ENCODE measurements at places on chromosomes 1 and 21.

DNA sequence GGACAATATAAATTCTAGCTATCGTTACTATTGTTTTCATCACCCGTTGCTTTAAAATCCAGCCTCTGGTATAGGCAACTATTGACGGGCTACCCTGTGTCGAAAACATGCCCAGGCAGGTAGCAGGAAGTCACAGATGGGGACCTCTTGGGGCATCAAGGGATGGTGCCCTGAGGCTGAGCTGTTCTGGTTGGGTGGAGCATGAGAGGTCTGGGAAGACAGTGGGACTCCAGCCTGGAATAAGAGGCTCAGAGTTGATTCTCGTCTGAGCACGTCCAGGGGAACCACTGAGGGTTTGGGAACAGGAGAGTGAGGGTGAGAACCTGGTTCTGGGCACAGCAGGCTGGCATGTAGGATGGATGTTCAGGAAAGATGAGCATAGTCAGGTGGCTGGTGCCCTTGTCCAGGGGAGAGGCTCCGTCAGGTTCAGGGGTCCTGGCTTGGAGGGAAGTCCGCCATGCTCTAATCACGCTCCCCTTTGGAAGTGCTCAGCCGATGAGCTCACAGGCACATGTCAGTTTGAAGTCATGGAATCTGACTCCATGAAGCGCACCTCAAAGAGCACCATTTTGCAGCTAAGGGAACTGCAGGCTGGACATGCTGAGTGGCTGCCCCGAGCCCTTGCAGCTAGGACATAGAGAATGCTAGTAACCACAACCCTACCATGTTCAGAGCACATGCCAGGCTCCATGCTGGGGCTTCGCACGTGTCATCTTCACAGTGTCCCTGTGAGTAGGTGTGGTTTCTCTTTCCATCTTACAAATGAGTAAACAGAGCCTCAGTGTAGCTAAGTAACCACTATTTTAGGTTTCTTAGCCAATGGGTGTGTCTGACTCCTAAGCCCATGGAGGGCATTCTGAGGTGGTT is 21.0 kb downstream of the PCSK9 start:
- DNase-seq: no peak

- no peak for DNase-seq
Observed at GRCh38 chr1:167746013-167746672, 24.4 kb downstream of the MPZL1 start.

- no peak for DNase-seq
Observed at GRCh38 chr1:24362982-24363614, 43.9 kb downstream of the GRHL3 start.

DNA sequence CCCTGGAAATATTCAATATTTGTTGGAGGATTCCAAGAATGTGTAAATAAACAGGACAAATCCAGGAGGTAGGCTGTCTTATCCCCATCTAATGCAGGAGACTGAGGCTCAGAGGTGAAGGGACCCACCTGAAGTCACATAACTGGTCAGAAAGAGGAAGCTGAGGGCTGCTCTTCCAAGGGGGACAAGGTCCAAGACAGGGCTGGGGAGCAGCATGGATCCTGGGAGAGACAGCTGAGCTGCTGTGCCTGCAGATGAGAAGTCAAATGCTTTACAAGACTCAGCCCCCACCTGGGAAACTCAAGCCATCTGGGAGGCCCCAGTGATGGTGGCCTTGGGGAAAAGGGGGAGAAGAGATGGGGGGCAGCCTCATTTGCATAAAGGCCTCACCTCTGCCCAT is 224.4 kb downstream of the PTPRU start:
- DNase-seq: no peak

- DNase-seq: no peak
Observed at GRCh38 chr1:235021815-235022214, 106.8 kb downstream of the TOMM20 start.

GRCh38 chr1:38114241-38115026 is 67.8 kb upstream of the POU3F1 start:
- DNase-seq: no peak

DNA sequence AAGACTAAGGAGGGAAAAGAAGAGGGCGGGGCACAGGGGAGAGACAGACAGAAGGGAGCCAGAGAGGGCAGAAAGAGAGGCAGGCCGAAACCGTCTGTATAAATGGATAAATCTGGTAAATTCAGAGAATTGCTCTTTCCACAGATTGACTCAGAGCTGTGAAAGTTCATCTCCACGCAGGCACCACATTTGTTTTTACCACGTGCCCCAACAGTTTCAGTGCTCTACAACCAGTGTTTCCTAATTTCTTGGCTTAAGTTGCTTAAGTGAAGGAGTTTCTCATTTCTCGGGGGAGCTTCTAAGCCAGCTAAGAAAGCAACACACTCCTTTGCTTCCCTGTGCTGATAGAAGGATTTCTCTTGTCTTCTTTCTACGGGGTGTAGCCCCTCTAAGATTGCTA is 87.1 kb downstream of the ENAH start:
- DNase-seq: no peak

DNA sequence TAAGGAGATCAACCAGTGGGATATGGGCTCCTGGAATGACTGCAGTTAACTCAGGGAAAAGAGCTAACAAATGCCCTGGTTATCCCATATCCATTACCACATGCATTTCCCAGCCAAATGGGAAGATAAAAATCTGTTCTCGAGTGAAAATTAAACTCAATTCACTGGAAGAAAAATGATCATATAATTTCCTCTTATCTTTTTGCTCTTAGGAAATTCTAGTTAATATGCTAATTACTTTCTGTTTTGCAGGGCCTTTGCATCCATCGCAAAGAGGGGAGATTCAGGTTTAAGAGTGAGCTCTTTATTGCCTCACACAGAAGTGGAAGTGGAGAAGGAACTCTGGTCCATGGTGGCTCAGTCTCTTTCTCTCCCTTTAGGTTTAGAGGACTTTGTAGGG is 3.9 kb upstream of the IL24 start:
- DNase-seq: no peak

GRCh38 chr1:52359676-52360594 is 6.1 kb downstream of the CC2D1B start:
- DNase-seq: no peak

DNA sequence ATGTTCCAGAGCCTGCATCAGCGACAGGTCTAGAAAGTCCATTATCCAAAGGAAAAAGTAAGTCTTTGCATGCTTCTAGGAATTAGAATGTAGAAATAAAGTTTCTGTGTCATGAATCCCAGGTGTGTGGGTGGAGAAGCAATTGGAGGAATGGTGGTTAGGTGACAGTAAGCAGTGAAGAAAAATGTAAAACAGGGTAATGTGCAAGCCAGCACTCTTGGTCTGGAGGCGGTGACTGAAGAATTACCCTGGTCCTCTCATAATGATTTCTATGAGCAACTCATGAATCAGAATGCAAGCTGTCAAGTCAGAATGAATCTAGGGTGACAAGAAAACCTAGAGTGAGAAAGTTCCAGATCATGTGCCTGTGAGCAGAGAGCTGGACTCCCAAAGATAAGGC is 33.6 kb downstream of the PLPPR4 start:
- no peak for DNase-seq

GRCh38 chr1:32201011-32201855 is 838 bp downstream of the CCDC28B start:
- DNase-seq: peak; percentile 70

DNA sequence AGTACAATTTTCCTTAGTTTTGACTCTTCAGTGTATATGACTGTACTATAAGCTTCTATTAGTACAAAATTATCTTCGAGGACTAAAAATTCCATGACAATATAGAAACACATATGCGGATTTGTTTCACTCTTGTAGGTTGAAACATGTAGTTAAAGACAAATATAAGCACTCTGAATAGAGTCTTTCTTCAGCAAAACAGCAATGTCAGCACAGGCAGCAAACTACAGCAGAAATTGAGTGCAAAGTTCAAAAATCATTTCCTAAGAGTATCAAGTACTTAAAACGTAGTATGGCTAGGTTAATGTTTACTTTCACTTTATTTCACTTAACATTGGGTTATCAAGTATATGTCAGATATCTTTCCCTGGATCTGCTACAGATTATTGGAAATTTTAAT is 106.7 kb downstream of the FAF1 start:
- DNase-seq: no peak

DNA sequence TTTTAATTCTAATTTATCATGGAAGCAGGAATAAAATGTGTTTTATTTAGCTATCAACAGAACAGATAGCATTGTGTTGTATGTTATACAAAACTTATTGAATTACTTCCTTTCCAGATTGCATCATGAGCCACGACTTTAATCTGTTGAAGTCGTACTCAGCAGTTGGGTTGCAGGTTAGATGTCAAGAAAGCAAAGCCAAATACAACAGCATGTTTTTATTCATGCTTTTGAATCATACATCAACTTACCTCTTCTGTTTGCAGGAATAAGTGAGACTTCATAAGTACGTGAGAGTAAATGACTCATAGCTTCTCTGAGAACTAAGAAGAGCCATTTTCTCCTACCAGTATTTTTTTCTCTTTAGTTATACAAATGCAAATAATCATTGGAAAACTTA is 110.8 kb upstream of the ADGRL4 start:
- no peak for DNase-seq

DNA sequence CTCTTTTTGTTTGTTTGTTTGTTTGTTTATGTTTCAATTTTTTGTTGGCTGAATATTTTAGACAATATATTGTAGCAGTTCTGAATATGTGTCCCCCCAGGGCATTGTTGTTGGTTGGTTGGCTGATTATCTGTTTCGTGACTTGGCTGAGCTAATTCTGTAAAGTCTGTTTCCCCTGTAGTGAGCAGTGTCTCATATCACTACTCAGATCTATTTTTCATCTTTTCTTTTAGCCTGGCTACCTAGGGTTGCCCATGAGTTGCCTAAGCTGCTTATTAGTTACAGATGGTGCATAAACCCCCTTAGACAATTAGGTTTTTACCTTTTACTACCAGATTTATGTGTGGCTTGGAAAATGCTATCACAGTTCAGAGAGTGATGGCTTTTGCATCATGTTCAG is 32.3 kb downstream of the CFAP57 start:
- no peak for DNase-seq

GRCh38 chr1:28510970-28511440 is 5.2 kb downstream of the RCC1 start:
- no peak for DNase-seq

- DNase-seq: no peak
Observed at GRCh38 chr1:153934746-153935145, 11.8 kb downstream of the DENND4B start.

DNA sequence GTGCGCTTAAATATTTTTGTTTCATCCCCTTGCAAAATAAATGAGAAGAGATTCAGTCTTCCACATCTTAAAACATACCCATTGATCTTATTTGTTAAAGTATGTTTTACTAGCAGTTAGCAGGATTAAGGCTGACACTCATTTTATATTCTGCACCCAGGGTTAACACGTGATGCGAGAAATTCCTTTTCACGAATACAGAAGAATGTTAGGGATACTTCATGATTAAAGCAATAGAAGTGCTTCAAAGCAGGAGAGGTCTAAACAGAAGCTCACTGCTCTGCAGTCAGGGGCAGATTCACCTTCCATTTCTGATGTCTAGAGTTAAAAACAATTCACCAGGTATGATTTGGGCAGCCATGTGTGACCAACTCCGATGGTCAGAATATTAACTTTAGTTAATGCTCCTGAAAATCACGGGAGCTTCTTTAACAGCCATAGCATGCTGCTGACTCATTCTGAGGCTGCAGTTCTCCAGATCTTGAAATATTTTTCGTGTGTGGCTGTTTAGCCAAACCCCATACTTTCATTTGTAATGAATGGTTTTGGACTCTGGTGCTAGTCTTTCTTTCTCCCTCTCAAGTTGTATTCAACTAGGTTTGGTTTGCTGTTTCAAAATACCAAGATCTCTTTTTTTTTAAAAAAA is 19.7 kb downstream of the BCAR3 start:
- no peak for DNase-seq

DNA sequence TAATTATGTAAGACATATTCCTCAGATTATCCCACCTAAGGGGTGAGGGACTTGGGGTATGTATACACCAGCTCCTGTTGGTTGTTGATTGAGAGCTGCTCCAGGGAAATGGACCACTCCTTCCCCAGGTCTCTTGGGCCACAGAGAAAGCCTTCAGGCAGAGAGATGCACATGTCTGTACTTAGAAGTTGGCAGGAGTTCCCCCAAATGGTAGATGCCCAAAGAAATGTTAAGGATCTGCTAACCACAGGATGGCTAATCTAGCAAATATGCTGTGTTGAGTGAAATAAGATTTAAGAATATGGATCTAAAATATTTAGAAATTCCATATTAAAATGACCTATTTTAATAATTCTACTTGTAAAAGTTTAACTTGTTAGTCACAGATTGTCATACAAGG is 100.8 kb upstream of the DNAH14 start:
- DNase-seq: no peak

DNA sequence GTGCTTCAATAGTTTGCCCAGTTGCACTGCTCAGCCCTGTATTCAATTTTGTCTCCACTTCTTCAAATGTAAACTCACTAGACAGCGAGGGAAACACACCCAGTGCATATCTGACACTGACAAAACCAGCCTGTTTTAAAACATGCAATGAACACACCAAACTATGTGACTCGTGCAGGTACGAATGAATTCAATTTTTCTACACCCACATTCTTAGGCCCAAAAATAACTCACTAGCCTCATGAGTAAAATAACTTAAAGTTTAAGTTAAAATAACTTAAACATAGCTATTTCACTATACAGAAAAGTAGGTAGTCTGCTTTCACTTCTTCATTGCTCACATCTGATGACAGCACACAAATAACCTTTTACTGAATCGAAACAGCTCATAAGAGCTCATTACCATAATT is 21.1 kb downstream of the TTC13 start:
- DNase-seq: no peak

DNA sequence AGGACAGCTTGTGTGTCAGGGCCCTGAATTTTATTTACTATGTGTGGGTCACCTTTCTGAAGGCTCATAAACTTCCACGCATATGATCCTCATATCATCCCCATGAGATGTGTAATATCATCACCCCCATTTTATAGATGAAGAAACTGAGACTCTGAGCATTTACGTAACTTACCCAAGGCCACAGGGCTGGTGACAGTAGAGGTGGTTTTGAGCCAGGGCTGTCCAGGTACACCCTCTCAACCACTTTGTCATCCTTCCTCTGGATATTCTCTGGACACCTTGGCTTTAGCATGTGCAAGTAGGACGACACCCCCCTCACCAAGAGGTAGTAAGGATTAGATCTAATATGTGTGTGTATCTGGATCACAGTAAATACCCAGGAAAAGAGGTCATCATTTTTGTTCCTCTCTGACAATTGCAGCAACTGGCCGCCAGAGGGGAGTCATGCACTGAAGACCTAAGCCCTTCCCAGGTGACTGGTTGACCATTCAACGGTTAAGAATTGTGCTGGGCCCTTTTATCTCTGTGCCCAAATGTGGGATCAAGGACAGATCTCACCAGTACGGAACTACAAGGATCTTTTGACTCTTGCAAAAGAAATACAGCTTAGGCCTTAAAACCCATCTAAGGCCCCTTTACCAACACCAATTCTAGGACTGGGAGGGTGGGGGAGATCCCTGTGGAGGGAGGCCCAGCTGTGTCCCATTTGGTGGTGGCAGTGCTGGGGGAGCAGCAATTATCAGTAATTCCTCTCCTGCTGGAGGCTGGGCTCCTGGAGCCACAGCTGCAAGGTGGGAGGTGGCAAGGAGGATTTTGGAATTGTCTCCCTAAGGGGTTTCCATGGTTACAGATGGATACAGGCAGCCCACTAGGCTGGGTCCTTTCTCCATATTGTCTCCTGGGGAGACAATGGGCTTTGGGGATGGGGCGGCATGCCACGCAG is 13.7 kb upstream of the E2F2 start:
- DNase-seq: peak; percentile 69

GRCh38 chr1:168960114-168960513 is 146.4 kb upstream of the ATP1B1 start:
- no peak for DNase-seq

- no peak for DNase-seq
Observed at GRCh38 chr1:117682372-117682771, 76.5 kb downstream of the TENT5C start.
